WTC11 (cell line): ENCODE measurements at places on chromosomes 6 and 20. TPM values are rescaled to one million over a fixed set of nuclear protein-coding genes. Genes with fewer than 3 reads are reported as not detected.

- no peaks in the 10 kb centered on the region for H3K36me3 ChIP-seq
- peak within 1 kb of the TSS; percentile 67 for H3K27ac ChIP-seq
- peak within 1 kb of the TSS; percentile 60 for H3K4me3 ChIP-seq
- peaks cover 13% of the 10 kb centered on the region for H3K4me1 ChIP-seq
- peak; percentile 23 for DNase-seq
These were observed at the start of gene HLA-DMB for GRCh38 chr6:32940656-32941213. HLA-DMB (minus strand) TSS chr6:32941028; CDS start chr6:32940807, 221 bp downstream.

CLVS2 gene
- 0.46 to 0.90 TPM (median 0.60 TPM) in 3 replicates for total RNA-seq

OLIG3 gene
- total RNA-seq: 1.8 to 5.4 TPM (median 2.2 TPM) in 3 replicates

ALDH8A1 gene
- total RNA-seq: 0.17 to 0.46 TPM (median 0.23 TPM) in 3 replicates

CAGE1 gene
- total RNA-seq: 0.07 to 0.30 TPM (median 0.11 TPM) in 3 replicates

GRCh38 chr6:48036316-48036715, 74.7 kb downstream of the PTCHD4 start:
- no peak overlapping the region for H3K27ac ChIP-seq
- no peaks in the 10 kb centered on the region for H3K36me3 ChIP-seq
- no peak for DNase-seq
- no peak overlapping the region for H3K4me3 ChIP-seq
- peaks cover 3% of the 10 kb centered on the region for H3K4me1 ChIP-seq

- peak overlapping the region; percentile 83; the same call in 1 of the 2 replicates for H3K27ac ChIP-seq
- peak overlapping the region; percentile 86 for H3K4me3 ChIP-seq
- peak; percentile 81 for DNase-seq
- H3K4me1 ChIP-seq: peaks cover 47% of the 10 kb centered on the region
- no peaks in the 10 kb centered on the region for H3K36me3 ChIP-seq
These were observed 1.5 kb upstream of the GGT7 start for GRCh38 chr20:34874094-34874654.

GRCh38 chr20:50425076-50425475, 85.1 kb upstream of the PTPN1 start:
- no peak overlapping the region for H3K4me3 ChIP-seq
- H3K4me1 ChIP-seq: peaks cover 9% of the 10 kb centered on the region; the same call in 1 of the 2 replicates
- no peaks in the 10 kb centered on the region for H3K27me3 ChIP-seq
- no peaks in the 10 kb centered on the region for H3K36me3 ChIP-seq
- H3K27ac ChIP-seq: no peak overlapping the region

PTCHD4 gene
- total RNA-seq: 0.69 to 1.6 TPM (median 1.0 TPM) in 3 replicates

DNA sequence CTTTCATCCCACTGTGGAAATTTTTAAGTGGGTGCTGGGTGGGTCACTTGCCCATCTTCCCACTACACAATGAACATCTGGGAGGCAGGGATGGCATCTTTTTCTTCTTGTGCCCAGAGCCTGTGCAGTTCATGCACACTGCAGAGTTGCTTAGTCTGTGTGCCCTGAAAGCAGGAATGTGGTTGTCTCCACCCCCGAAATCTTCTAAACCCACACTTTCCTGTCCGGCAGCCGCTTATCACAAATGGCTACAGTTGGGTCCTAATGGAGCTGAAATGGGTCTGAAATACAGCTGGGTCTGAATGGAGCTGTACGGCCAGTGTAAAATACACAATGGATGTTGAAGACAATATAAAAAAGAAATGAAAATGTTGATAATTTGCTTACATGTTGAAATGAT, 112.1 kb upstream of the PMEPA1 start:
- H3K4me1 ChIP-seq: peaks cover 5% of the 10 kb centered on the region
- H3K27ac ChIP-seq: no peak overlapping the region
- H3K36me3 ChIP-seq: no peaks in the 10 kb centered on the region
- DNase-seq: no peak

DNA sequence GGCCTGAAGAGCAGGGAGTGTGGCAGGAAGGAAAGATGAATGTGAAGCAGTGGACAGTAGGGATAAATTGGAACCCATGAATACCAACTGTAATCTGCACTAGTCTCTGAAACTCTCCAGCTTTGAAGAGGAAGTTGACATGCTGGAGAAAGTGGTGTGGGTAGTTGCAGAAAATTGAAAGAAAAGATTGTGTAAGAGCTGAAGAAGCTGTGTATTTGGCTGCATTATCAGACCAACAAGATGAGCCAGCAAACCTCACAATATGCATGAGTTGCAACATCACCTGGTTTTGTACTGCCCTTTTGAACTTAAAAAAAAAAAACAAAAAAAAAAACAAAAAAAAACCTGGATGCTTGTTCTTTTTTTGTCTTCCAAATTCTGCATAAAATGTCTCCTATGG, 921.9 kb upstream of the EYS start:
- no peak overlapping the region for H3K27ac ChIP-seq
- no peaks in the 10 kb centered on the region for H3K27me3 ChIP-seq
- DNase-seq: no peak
- no peak overlapping the region for H3K4me3 ChIP-seq
- peaks cover 3% of the 10 kb centered on the region; the same call in 1 of the 2 replicates for H3K4me1 ChIP-seq

DNA sequence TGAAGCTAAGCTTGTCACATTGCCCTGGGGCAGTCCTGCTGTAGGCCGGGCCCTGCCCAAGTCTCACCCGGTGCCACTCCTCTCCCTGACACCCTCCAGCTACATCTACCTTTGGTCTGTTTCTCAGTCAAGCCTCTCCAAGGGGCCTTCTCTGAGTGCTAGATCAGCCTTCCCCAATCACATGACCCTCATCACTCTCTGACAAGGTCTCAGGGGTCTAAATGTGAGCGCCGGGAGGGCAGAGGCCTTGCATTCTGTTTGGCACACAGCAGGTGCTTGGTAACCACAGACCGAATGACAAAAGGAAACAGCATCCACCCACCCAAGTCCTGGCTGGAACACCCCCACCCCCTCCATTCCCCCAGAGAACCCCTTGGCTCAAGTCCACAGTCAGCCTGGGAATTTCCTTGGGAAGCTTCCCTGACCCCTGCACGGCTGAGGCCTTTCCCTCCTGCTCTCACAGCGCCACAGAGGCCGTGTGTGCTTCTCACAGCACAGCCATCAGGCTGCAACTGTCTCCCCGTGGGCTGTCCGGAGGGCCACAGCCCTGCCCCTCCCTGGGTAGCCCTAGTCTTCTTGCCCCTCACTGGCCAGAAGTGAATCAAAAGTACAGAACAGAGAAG, 32.9 kb downstream of the PKIG start:
- no peak overlapping the region for H3K4me3 ChIP-seq
- peaks cover 36% of the 10 kb centered on the region for H3K4me1 ChIP-seq
- H3K36me3 ChIP-seq: peaks cover 37% of the 10 kb centered on the region
- H3K27me3 ChIP-seq: peaks cover 64% of the 10 kb centered on the region
- H3K27ac ChIP-seq: no peak overlapping the region

FERMT1 gene
- 16.8 to 23.0 TPM (median 17.6 TPM) in 3 replicates for total RNA-seq

GRCh38 chr20:49935746-49936152, 448 bp upstream of the RNF114 start:
- H3K27ac ChIP-seq: no peak overlapping the region
- no peaks in the 10 kb centered on the region for H3K27me3 ChIP-seq
- no peak overlapping the region; the same call in 1 of the 2 replicates for H3K4me3 ChIP-seq
- H3K36me3 ChIP-seq: peaks cover 10% of the 10 kb centered on the region
